ENCODE measurements at places on chromosomes 1 and 21.

- no peak for DNase-seq
These were observed 13.9 kb upstream of the TMEM222 start for GRCh38 chr1:27307874-27308598.

DNA sequence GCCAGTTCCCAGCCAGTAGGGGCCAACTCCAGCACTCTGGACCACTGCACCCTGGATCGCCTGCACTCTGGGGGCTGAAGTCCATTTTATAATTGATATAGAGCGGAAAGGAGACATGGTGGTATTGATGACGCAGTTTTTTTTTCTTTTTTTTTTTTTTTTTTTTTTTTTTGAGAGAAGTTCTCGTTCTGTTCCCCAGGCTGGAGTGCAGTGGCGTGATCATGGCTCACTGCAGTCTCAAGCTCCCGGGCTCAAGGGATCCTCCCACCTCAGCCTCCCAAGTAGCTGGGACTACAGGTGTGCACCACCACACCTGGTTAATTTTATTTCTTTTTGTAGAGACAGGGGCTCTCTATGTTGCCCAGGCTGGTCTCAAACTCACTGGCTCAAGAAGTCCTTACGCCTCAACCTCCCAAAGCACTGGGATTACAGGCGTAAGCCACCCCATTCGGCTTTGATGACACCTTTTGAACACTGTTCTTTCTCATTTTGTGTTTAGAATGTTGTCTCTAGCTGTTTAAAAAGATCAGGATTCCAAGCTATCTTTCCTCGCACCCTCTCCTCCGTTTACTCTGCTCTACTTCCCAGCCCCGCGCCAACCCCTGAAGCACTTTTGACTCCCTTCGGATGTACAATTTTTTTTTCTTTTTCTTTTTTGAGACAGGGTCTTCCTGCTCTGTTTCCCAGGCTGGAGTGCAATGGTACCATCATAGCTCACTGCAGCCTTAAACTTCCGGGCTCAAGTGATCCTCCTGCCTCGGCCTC lies 960 bp downstream of the MX2 start:
- no peak for DNase-seq

DNA sequence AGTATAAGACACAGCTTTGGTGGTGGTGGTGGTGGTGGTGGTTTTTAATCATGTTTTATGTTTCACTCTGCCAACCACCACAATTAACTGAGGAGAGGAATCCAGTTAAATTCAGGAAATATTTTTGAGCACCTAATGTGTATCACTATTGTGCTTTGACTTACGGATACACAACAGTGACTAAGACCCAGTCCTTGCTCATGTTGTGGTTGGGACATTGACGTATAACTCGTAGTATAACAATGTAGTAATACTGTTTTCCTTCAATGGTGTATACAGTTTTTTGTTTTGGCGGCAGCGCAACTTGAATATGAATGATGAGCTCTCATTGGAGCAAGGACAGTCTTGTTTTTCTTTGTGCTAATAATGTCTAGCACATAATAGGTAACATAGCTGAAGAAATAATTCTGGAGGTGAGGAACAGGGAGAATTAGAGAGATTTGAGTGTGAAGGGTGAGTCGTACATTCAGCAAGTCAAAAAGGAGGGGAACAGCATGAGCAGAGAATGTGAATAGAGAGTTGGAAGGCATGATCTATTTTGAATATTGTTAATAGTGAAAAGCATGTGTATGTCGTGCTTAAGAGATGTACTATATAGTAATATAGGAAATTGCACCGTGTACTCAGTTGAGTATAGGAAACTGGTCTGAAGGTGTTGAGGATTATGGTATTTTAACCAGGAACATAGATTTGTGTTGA lies 5.5 kb downstream of the CACYBP start:
- no peak for DNase-seq

GRCh38 chr1:153793973-153794615 lies 18.9 kb downstream of the SLC27A3 start:
- DNase-seq = no peak

GRCh38 chr21:35020436-35020835 lies 28.7 kb downstream of the RUNX1 start:
- DNase-seq = no peak

DNA sequence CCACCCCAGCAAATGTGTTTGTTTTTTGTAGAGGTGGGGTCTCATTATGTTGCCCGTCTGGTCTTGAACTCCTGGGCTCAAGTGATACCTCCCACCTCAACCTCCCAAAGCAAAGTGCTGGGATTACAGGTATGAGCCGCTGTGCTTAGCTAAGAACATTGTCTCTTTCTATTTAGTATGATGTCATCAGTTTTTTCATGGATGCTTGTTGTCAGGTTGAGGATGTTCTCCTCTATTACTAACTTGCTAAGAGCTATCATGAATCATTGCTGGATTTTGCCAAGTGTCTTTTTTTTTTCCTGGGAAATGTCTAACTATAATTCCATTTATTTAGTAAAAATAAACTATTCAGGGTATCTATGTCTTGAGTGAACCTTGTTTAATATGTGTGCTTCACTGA lies 19.0 kb upstream of the MPC2 start:
- DNase-seq = no peak

- DNase-seq = no peak
These were observed 6.1 kb upstream of the MASP2 start for GRCh38 chr1:11052839-11053757.
